T-helper 9 cell (primary cell): ENCODE measurements at places on chromosomes 12 and 14.

DNA sequence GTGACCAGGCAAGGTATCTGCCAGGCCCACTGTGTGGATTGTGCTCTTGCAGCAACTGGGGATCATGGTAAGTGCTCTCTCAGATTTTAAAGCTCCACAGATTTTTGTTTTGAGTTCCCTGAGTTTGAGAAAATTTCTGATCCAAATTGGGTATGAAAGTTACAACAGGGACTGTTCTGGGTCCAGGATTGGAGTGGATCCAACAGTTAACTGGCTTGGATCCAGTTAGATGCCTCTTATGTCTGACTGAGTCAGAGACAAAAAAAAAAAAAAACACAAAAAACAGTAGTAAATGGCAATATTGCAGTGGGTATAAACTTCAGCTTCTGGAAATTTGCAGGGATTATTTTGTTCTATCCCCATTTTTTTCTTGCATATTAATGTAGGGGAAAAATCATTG is 598.8 kb downstream of the C12orf50 start:
- DNase-seq, result no peak

GRCh38 chr14:57575482-57575881 is 81.8 kb upstream of the CCDC198 start:
- no peak for DNase-seq

GRCh38 chr12:22993609-22994315 is 368.8 kb downstream of the ETNK1 start:
- no peak for DNase-seq

GRCh38 chr12:49201595-49202295 is 12.9 kb upstream of the TUBA1A start:
- DNase-seq, result no peak

DNA sequence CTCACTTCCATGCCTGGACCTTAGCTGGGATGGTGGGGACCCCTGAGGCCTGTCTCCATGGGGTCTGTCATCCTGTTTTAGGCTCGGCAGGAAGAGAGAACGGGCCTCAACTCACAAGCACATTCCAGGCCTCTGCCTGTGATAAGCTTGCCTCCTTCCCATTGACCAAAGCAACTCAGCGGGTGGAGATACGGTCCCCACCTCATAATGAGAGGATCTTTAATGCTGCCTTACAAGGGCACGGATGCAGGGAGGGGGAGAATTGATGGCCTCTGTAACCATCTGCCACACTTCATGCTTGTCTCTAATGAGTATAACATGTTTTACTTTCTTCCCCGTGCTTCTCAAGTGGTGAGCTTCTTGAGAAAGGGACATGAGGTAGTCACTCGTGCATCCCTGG is 50.0 kb downstream of the GLT1D1 start:
- DNase-seq, result no peak

GRCh38 chr12:124613151-124613585 is 45.8 kb upstream of the NCOR2 start:
- no peak for DNase-seq

- no peak for DNase-seq
Measured at GRCh38 chr14:24879661-24880386, 170.1 kb downstream of the STXBP6 start.

- DNase-seq, result no peak
Measured at GRCh38 chr12:131027264-131027663, 73.6 kb downstream of the ADGRD1 start.

DNA sequence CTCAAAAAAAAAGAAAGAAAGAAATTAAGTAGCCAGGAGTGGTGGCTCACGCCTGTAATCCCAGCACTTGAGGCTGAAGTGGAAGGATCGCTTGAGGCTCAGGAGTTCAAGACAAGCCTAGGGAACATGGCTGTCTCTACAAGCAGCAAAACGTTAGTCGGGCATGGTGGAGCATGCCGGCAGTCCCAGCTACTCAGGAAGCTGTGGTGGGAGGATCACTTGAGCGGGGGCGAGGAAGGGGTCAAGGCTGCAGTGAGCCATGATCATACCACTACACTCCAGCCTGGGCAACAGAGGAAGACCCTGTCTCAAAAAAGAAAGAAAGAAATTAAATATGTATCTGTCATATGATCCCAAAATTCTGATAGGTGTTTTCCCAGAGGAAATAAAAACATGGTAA is 5.3 kb downstream of the RAD52 start:
- DNase-seq, result no peak

DNA sequence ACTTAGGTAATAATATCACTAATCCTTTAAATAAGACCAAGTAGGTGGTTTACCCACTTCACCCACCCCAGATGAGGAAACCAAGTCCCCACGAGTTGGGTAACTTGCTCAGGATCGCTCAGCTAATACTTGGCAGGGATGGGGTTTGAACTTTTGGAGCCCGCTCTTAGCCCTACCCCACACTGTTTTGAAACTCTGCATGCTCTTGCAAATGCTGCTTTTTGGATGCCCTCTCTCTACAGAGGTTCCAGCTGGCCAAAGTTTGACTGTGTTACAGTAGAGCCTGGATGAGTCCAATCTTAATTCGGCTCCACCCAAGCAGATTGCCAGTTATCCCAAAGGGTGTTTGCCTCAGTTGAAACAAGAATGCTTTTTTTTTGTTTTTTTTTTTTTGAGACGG is 6.8 kb downstream of the PLEKHG3 start:
- DNase-seq, result no peak

DNA sequence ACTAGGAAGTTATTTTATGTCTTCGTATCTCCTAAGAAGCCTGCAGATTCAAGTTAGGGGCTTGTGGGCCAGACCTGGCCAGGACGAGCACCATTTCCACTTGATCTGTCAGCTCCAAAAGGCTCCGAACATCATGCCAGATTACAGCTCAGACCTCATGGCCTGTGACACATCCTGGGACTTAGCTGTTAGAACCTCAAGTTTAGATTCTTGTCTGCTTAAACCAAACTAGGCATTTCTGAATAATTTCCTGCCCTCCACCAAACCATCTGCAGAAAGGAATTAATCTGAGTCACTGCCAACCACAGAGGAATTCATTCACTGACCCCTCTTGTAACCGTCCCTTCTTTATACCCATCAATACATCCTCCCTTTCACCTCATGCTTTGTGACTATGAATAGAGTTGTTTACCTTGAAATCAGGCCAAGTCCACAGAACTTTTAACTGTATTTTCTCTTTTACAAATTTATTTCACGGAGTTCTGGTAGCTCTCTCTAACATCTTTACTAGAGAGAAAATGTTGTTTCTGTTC is 120.3 kb downstream of the FBXL14 start:
- DNase-seq, result no peak

DNA sequence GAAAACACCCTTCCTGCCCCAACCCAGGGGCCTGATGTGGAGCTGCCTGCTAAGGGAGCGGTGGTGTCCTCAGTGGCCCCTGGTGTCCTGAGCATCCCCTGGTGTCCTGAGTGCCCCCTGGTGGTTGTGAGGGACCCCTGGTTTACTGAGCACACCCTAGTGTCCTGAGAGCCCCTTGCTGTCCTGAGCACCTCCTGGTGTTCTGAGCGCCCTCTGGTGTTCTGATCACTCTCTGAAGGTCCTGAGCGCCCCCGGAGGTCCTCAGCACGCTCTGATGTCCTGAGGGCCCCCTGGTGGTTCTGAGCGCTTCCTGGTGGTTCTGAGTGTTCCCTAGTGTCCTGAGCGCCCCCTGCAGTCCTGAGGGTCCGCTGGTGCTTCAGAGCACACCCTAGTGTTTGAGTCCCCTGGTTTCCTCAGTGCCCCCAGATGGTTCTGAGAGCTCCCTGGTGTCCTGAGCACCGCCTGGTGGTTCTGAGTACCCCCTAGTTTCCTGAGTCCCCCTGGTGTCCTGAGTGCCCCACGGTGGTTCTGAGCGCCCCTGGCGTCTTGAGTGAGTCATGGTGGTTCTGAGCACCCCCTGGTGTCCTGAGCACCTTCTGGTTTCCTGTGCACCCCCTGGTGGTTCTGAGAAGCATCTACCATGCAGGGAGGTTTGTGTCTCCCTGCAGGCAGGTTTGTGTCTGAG is 1004.2 kb downstream of the TMEM121 start:
- DNase-seq, result peak; percentile 16

DNA sequence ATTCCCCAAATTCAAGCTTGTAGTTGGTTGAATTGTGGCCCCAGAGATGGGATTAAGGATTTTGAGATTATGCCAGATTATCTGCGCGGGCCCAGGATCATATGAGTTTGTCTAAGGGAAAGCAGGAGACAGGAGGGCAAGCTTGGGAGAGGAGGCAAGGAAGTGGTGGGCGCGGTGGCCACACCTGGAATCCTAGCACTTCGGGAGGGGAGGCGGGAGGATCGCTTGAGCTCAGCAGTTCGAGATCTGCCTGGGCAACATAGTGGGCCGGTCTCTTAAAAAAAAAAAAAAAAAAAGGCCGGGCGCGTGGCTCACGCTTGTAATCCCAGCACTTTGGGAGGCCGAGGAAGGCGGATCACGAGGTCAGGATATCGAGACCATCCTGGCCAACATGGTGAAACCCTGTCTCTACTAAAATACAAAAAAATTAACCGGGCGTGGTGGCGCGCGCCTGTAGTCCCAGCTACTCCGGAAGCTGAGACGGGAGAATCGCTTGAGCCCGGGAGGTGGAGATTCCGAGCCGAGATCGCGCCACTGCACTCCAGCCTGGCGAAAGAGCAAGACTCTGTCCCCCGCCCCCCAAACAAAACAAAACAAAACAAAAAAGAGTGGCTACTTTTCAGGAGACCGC is 881 bp upstream of the PUS1 start:
- DNase-seq, result no peak

- no peak for DNase-seq
Measured at GRCh38 chr12:104460973-104461698, 4.4 kb downstream of the CHST11 start.

- DNase-seq, result no peak
Measured at GRCh38 chr12:76329159-76329558, 19.1 kb downstream of the BBS10 start.

GRCh38 chr12:75954041-75954440 is 77.5 kb downstream of the PHLDA1 start:
- no peak for DNase-seq

GRCh38 chr12:5047094-5047493 is 3.4 kb downstream of the KCNA5 start:
- DNase-seq, result no peak

DNA sequence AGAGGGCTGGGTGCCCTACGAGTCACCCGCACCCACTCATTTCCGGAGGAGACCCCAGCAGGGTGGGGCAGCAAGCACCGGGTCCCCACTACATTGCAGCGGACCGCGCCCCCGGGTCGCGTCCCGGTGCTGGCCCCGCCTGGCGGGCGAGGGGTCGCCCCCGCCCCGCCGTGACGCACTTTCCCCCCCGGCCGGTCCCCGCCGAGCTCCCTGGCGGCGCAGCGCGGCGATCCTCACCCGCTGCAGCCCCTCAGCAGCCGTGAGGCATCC is 106.1 kb downstream of the PRICKLE1 start:
- DNase-seq, result no peak

GRCh38 chr12:108696111-108696995 is 35.0 kb downstream of the CORO1C start:
- no peak for DNase-seq

DNA sequence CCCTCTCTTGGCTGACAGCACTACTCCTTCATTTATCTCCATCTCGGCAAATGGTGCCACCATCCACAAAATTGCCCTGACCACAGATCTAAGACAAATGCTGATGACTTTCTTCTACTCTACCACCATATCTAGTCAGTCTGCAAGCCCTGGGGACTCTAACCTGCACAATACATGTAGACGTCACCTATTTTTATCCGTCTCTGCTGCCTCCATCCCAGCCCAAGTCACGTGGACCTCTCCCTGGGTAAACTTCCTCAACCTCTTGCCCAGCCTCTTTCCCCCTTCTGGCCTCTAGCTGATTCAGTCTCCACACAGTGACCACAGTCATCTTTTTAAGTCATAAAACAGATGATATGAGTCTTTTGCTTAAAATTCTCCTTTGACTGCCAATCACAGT is 1203.0 kb downstream of the AACS start:
- DNase-seq, result no peak

DNA sequence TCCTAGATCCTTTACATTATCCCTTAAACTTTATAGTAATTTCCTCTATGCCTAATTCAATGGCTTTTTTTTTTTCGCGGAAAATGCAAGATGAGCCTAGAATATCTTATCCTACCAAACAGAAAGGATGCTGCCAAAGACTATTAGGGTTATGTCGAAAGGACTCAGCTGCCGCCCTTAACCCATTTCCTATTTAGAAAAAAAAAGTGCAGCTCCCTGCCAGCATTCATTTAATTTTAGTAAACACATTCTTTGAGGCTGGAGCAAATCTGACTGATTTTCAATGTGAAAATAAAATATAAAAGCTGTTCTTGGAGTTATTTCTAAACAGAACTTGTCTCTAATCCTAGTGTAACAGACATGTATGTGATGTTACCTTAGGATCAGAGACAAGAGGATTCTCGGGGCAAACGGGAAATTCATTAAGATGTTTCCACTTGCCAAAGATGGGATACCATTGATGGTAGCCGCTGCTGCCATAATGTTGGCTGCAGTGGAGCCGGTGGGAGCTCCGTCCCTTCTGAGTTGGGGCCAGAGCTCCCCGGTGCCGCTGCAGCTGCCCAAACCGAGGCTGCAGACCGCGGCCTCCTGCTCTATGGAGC is 8.2 kb upstream of the A2M start:
- DNase-seq, result no peak

DNA sequence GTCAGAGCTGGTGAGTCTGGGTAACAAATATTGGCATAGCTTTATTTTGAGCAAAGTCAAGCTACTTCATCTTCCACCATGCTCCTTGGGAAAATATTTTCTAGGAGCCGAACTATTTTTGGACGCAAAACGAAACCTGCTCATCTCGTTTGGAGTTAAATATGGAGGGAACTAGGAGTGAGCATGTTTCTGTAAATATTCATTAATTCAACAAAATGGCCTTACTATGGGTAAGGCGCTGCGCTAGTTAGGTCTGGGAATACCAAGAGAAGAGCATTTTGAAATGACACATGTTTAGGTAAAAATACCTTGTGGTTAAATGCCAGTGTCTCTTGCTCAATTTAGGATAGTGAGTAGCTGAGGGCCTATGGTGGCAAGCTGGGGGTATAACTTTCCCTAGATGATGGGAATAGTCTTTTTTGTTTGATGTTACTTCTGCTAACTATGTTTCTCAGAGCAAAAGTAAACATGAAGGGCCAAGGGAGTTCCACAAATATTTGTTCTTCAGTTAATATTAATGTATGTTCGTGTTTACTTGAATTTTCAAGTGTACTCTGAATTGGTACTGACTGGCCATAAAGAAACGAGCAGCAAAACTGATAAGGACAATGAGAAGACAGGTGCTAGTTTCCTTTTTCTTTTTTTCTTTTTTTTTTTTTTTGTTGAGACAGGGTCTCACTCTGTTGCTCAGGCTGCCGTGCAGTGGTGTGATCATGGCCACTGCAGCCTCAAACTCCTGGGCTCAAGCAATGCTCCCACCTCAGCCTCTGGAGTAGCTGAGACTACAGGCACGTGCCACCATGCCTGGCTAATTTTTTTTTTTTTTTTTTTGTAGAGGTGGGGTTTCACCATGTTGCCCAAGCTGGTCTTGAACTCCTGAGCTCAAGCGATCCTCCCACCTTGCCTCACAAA is 77.7 kb downstream of the MAP1LC3B2 start:
- no peak for DNase-seq

DNA sequence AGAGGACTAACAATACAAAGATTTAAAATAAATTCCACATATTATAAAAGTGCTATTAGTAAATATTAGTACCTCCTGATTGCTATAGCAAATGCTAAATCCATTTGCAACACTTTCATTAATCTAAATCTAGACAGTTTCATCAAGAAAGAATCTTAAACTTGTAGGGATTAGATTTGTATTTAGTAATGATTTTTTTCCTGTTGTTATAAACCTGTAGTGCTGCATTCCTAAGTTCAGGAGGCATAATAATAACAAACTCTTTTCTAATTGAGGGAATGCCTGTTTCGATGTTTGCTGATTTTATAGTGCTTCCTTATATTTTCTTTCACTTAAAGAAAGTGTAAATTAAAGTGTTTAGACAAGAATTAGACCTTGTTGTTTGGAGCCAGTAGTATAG is 166.1 kb downstream of the FOXA1 start:
- DNase-seq, result no peak

GRCh38 chr12:122870867-122871664 is 24.9 kb downstream of the VPS37B start:
- DNase-seq, result no peak
